Stimulated activated CD4-positive, alpha-beta T cell treated with anti-CD3 and anti-CD28 coated beads, Interleukin-4, amount 100 ng/mL, for 1 hour (primary cell): ENCODE measurements at places on chromosomes 12 and 14.
A peak's percentile ranks its signal among the peaks of the same experiment; 100 is the strongest.

GRCh38 chr12:53380104-53380793 lies at the start of gene SP1:
Gene SP1 (plus strand): TSS chr12:53380176. CDS start chr12:53380292, 116 bp downstream.
- DNase-seq: peak; percentile 97

GRCh38 chr12:22180705-22181104 lies 134.7 kb downstream of the CMAS start:
- DNase-seq: no peak

GRCh38 chr12:27711317-27711682 lies 668 bp downstream of the MRPS35 start:
- no peak for DNase-seq

DNA sequence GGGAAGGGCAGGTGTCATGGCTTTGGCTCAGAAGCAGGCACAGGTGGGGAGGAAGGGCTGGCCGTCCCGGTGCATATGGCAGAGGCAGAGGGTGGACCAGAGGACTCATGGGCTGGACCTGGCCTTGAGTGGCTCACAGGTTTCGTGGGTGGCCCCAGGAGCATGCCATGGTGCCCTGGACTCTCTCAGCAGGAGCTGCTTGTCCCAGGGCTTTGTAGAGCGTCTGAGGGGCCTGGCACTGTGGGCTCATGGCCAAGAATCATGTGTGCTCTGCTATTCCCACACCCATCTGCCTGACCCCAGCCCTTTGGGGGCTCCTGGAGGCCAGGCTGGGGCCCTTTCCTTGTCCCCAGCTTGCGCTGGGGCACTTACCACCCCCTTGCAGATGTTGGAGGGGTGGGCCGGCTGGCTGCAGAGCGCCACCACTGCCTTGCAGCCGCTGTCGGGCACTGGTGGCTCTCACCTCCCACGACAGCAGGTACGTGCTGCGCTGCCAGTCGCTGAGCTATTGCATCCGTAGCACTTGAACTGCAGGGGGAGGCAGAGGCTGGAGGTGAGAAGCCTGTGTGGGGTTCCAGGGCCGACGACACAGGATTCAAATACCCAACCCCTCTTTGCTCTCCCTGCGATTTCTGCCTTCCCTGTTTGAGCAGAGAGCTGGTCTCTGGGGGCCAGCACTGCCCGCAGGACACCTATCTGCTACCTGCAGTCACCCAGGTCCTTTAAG lies 187.4 kb upstream of the PRMT8 start:
- no peak for DNase-seq

DNA sequence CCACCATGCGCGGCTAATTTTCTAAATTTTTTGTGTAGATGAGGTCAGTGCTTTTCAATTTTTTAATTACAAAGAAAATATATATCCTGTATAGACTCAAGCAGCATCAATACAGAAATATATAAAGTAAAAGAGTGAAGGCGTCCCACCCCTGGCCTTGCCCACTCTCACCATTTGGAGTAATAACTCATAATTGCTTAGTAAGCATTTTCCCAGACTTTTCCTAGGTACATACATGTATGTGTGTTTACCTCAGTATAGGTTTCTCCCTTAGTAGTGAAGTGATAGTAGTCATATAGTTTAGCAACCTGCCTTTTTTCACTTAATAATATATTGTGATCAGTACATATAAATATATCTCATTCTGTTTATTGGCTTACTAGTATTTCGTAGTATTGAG lies 200.1 kb downstream of the NUBPL start:
- no peak for DNase-seq
